Stimulated activated CD4-positive, alpha-beta T cell treated with anti-CD3 and anti-CD28 coated beads, TNF-alpha, amount 100 ng/mL, for 48 hours (primary cell): ENCODE measurements at places on chromosomes 12 and 14.

- no peak for DNase-seq
Observed at GRCh38 chr12:114767906-114768722, 84.1 kb upstream of the TBX3 start.

DNA sequence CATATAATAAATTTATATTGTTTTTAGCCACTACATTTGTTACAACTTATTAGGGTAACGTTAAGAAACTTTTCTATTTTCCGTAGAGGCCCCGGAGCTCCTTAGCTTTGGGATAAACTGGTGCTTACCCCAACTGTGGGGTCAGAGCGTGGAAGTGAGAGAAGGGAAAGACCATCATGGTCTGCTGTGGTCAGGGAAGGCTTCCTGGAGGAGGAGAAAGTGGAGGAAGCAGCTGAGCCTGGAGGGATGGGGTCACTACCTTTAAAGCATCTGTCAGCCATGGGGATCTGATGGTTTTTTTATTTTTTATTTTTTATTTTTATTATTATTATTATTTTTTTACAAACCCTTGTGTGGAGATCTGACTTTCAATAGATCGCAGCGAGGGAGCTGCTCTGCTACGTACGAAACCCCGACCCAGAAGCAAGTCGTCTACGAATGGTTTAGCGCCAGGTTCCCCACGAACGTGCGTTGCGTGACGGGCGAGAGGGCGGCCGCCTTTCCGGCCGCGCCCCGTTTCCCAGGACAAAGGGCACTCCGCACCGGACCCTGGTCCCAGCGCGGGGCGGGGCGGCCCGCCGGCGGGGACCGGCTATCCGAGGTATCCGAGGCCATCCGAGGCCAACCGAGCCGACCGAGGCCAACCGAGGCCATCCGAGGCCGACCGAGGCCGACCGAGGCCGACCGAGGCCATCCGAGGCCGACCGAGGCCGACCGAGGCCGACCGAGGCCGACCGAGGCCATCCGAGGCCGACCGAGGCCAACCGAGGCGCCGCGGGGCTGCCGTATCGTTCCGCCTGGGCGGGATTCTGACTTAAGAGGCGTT, 1101.2 kb upstream of the TMEM132C start:
- DNase-seq, result peak; percentile 81

DNA sequence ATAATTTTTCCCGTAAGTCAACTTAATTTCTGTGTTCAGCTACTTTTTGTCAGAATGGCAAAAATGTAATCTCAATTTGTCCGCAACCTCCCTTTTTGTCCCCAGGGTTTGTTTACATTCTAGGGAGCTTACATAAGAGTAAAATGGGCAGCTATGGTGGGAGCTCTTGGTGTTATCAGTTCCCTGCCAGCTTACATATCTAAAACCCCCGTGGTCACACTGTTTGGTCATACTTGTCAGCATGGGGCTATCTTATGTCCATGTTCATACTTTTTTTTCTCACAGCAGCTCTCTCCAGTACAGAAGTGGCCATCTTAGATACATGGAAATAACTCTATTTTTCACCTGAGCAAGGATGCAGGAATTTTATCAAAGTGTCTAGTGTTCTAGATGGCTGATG, 16.7 kb downstream of the SLCO1C1 start:
- DNase-seq, result no peak

- DNase-seq, result peak; percentile 23
Observed at GRCh38 chr12:113422030-113422885, at the start of gene SDSL. SDSL (plus strand) TSS chr12:113422380; CDS start chr12:113427983, 5,603 bp downstream.

GRCh38 chr12:42235426-42235825, 2.6 kb downstream of the YAF2 start:
- no peak for DNase-seq

- DNase-seq, result no peak
Observed at GRCh38 chr12:42125388-42125767, 19.3 kb downstream of the GXYLT1 start.

- no peak for DNase-seq
Observed at GRCh38 chr12:110197003-110197402, 72.8 kb downstream of the IFT81 start.

- DNase-seq, result no peak
Observed at GRCh38 chr12:57775044-57775443, 2.6 kb downstream of the EEF1AKMT3 start.

DNA sequence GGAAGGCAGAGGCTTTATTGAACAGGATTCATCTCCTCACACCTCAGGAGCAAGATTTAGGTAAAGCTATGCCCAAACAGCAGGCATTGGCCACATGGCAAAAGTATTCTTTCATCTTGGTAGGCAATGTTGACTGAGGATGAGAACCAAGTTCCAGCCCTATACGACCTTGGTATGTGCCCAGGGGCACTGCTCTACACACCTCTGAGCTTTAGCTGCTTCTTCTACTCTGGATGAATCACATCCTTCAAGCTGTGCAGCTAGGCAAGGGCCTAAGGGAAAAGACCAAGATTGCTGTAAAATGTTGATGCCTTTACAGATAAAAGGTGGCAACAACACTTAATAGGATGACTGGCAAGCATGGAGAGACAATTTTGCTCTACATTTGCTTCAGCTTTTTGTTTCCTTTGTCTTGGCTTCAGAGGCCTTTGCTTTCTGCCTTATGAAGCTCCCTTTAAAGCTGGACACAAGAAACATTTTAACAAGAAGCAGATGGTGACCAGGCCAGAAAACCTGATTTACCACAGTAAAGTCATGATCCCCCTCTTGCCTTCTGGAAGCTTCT, 183.3 kb upstream of the KITLG start:
- DNase-seq, result no peak

GRCh38 chr12:70540996-70541395, 96.2 kb downstream of the PTPRB start:
- DNase-seq, result no peak

- no peak for DNase-seq
Observed at GRCh38 chr14:88791629-88792472, 902 bp downstream of the EML5 start.

DNA sequence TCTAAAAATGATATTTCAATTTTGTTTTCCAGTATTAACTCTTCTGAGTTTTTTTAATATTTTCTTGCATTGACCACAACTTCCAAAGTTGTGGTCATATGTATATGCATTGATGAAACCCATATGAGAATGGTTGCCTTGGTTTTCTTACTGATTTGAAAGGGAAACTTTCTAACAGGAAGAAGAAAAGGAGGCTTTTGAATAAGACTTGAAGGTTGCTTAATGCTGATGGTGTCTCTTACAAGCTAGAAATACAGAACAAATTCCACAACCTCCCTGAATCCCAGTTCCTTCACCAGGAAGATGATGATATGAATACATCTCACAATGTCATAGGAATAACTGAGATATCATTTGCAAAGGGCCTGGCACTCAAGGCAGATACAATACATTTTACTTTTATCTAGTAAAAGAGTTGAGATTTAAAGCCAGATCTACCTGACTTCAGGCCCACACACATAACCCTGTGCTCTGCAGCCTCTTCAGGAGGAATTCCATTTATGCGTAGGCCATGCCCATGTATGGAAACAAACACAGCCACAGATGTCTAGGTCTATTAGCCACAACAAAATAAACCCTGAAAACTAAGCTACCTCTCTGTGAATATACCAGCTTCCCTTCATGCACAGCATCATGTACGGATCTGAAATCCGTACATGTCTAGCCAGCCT, 165.4 kb upstream of the PLEKHG7 start:
- DNase-seq, result no peak

GRCh38 chr12:48796976-48797375, 8.1 kb upstream of the ADCY6 start:
- DNase-seq, result no peak

- no peak for DNase-seq
Observed at GRCh38 chr12:90883456-90883855, 71.5 kb downstream of the CCER1 start.

GRCh38 chr14:39957987-39958386, 525.8 kb upstream of the FBXO33 start:
- no peak for DNase-seq

- no peak for DNase-seq
Observed at GRCh38 chr14:53441789-53442188, 288.7 kb upstream of the DDHD1 start.

GRCh38 chr12:97363693-97364092, 98.9 kb upstream of the RMST start:
- no peak for DNase-seq

GRCh38 chr12:57128519-57129247, 400 bp downstream of the LRP1 start:
- DNase-seq, result no peak

DNA sequence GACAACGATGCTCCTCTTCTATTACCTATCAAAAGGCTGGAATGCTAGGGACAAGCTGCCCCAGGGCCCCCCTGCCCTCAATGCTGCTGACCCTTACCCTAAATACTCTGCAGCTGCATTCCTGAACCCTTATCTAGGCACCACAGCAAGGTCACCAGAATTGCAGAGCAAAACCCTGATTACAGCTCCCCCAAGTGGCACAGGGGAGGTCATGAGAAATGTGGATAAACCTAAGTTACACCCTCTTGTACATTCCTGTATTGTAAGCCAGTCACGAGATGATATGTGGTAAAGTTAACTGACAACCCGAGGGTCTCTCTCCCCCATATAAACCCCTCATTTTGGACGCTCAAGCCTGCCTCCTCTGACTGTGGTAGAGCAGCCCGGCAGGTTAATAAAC, 411.8 kb upstream of the STXBP6 start:
- no peak for DNase-seq

GRCh38 chr14:23801766-23802165, 151.8 kb upstream of the DHRS4 start:
- DNase-seq, result no peak

DNA sequence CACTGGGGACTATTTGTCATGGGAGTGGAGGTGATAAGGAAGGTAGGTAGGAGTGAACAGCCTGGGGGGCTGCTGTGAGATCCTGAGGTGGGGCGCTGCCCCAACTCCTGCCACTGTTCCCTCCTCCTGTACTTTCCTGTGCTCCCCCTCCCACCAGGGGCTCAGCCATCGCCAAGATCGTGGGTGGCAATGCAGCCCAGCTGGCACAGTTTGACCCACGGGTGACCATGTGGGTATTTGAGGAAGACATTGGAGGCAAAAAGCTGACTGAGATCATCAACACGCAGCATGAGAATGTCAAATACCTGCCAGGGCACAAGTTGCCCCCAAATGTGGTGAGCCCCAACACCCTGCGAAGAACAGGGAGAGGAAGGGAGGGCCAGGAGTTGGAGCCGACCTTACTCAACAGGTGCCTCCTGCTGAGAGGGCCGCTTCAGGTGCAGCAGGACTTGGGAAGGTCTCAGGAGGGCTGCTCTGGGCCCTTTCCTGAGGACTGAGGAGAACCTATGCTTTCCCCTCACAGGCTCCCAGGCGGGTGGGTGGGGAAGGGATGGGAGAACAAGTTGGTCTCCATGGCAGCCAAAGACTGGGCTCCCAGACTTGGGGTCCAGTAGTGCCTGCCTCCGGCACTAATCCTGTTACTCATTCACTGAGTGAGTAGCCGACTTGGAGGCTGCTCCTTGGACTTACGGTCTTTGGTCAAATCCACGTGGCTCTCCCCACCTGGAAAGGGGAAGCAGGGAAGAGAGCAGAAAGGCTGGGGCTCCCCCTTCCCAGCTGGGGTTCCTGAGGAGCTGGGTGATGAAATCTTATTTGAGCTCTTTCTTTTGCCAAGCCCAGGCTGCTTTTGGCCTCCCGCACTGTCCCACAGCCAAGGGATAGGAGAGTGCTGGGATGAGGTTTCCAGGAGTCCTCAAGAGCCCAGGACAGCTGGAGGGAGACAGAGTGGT, 884 bp downstream of the GPD1 start:
- no peak for DNase-seq

DNA sequence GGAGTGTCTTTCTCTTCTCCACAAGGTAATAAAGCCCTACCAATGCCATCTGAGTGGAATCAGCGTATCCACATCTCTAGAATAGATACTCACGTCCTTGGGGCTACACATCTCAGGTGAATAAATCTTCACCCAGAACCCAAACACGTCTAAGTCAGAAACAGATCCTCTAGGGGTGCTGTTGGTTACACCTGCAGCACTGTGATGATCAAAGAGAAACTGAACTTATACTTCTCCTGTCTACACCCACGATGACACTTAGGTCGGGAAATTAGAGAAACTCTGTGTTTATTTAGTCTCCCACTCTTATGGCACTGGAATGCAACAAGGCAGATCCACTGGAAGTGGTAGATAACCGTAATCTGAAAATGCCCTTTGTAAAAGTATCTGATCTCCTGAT, 46.2 kb downstream of the WIF1 start:
- no peak for DNase-seq

GRCh38 chr12:100987552-100988521, 193.3 kb downstream of the ANO4 start:
- DNase-seq, result no peak

GRCh38 chr12:124779161-124780141, 84.2 kb downstream of the SCARB1 start:
- no peak for DNase-seq

DNA sequence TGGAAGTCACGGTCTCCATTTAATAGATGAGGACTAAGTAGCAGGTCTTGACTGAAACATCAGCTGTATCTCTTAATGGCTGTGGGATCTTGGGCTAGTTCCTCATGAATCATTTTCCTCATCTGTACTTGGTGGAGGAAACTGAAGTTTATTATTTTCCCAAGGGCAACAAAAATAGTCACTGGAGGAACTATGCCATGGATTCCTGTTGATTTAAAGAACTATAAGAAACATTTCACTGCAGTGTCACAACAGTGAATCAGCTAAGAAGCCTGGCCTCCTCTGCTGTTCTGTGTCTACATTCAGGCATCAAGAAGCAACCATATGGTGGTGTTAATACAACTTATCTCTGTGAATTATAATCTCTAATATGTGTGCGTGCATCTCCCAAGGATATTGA, 200.5 kb downstream of the STXBP6 start:
- DNase-seq, result no peak

GRCh38 chr14:61280526-61281185, 482 bp downstream of the TMEM30B start:
- peak; percentile 47 for DNase-seq

DNA sequence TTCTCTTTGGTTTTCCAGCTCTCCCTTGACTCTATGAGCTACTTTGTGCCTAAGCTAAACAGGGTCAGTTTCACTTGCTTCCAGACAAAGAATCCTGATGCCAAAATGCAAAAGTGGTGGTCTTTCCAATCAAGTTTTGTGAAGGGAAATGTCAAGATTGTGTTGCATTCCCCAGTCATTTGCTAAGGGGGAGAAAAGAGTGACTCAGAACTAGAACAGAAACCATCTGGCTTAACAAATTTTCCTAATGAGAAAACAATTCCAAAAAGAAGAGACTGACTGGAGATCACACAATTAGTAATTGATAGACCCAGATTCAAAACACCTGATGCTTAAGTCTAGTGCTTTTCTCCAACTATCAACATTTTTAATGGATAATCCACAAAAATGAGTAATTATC, 235.1 kb upstream of the DIO2 start:
- DNase-seq, result no peak
